ENCODE measurements at places on chromosomes 16 and 17.

GRCh38 chr16:12925026-12925800, 23.8 kb downstream of the SHISA9 start:
- peak; percentile 83 for DNase-seq

DNA sequence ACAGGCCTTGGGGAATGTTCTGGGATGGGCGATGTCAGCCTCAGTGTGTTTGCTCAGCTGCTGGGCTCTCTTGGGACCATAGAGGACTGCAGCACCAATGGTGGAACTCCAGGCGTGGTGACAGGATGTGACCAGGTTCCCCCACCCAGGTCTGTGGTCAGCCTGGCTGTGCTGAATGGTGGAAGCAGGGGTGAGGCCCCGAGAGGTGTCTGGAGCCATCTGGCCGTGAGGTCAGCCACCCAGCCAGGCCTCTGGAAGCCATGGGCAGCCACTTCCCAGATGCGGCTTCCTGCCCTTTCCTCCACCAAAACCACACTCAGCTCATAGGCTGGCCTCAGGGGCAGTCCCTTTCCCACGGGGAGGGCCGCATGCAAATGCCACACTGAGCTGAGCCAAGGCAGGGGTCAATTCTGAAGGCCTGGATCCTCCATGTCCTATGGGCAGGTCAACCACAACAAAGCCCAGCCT, 7.8 kb upstream of the MAPK7 start:
- DNase-seq: no peak

DNA sequence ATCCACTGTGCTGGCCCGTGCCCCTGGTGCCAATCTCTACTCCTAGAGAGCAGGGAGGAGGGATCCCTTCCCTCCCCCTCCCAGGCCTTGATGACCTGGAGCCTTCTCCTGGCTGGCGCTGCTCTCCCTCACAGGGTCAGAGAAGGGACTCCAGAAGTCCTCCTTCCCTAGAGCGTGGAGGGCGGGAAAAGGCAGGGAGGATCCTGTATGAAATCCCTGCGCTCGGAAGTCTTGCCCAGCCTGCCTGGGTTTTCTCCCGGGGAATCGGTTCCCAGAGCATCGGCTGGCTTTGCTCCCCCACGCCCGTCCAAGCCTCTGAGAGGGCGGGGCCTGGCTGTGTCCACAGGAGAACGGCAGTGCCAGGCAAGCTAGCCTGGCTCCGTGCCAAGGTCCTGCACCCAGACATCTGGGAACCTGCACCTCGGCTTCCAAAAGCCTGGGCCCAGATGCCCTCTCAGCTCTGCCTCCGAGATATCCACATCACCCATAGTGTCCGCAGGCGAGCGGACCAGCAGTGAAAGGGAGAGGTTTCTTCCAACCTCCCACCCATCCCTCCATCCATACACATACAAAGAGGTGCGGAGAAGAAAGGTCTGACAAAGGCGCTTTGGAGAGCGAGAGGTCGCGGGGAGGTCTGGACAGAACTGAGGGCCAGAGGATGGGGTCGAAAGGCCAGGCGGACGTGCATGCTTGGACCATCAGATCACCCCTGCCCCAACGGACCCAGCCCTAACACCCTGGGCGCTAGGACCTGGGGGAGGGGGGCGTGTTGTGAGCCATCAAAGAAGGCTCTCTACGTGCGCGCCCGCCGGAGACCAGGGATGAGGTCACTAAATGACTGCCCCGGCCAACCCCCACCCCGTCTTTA, 1.1 kb downstream of the MPP2 start:
- peak; percentile 83 for DNase-seq

- no peak for DNase-seq
Measured at GRCh38 chr16:4664538-4665418, 28.6 kb upstream of the NUDT16L1 start.

GRCh38 chr16:56190048-56190676, 1.1 kb upstream of the GNAO1 start:
- no peak for DNase-seq

- peak; percentile 61 for DNase-seq
Measured at GRCh38 chr17:1714980-1715802, 5.0 kb upstream of the TLCD2 start.

Data from NCI-H82 (cell line).